ENCODE measurements at places on chromosomes 12 and 14.

GRCh38 chr12:74983917-74984316 is 225.7 kb downstream of the KCNC2 start:
- no peak for DNase-seq

DNA sequence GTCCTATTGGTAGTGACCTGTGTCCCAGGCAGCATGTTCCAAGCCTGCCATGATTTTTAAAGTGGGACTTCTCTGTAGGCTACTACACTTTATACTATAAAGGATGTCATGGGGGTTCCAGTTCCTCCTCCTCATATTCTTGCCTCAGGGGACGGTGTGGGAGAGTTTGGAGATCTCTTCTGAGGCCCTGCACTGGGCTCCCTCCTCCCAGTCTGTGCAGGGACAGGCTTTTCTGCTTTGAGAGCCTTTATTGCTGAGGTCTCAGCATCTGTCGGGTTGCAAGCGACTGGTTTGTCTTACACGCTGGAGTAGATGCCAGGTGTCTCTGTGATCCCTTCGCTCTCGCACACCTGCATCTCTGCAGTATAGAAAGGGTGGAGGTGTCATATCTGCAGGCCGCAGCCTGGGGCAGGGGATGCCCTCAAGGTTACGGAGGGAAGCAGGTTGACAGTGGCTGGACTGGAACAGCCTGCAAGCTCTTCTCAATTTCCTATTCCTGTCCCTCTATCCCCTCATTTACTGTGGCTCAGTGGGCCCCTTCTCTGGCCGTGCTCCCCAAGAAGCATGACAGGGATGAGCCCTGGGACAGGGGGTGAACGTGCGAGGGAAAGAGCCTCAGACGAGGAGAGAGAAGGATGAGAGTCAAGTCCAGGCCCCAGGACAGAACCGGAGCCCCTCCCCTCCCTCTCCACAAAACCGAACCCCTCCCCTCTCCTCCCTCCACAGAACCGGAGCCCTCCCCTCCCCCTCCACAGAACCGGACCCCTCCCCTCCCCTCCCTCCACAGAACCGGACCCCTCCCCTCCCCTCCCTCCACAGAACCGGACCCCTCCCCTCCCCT is 51.3 kb downstream of the SLC6A12 start:
- DNase-seq, result no peak

GRCh38 chr14:74619672-74620131 is 7.7 kb upstream of the LTBP2 start:
- no peak for DNase-seq

DNA sequence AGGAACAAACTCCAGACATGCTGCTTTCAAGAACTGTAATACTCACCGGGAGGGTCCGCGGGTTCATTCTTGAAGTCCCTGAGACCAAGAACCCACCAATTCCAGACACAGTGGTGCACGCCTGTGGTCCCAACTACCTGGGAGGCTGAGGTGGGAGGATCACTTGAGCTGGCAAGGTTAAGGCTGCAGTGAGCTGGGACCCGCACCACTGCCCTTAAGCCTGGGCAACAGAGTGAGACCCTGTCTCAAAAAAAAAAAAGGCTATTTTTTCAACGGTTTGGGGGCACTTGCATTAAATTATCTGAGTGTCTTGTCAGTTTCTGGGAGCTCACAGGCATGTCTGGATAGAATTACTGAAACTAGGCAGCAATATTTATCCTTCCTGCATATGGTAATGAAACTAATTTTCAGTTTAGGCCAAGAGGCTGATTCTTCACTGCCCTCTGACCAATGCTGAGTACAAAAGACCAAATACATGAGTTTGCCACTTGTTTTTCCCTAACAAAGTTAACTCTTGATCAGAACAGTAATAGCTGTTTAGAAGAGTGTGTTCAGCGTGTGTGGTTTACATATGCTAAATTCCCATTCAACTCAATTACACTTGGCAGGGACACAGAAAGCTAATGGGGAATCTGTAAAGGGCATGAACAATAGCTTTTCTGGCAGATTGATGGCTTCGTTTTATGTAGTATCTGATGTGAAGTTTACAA is 65.8 kb upstream of the RASSF3 start:
- DNase-seq, result no peak

- peak; percentile 48 for DNase-seq
Observed at GRCh38 chr12:124566997-124567672, at the start of gene NCOR2. TSS of gene NCOR2 (minus strand) at chr12:124567612. CDS start at chr12:124495251, 72,361 bp downstream.

GRCh38 chr12:53052419-53053217 is 2.8 kb downstream of the TNS2 start:
- DNase-seq, result no peak

DNA sequence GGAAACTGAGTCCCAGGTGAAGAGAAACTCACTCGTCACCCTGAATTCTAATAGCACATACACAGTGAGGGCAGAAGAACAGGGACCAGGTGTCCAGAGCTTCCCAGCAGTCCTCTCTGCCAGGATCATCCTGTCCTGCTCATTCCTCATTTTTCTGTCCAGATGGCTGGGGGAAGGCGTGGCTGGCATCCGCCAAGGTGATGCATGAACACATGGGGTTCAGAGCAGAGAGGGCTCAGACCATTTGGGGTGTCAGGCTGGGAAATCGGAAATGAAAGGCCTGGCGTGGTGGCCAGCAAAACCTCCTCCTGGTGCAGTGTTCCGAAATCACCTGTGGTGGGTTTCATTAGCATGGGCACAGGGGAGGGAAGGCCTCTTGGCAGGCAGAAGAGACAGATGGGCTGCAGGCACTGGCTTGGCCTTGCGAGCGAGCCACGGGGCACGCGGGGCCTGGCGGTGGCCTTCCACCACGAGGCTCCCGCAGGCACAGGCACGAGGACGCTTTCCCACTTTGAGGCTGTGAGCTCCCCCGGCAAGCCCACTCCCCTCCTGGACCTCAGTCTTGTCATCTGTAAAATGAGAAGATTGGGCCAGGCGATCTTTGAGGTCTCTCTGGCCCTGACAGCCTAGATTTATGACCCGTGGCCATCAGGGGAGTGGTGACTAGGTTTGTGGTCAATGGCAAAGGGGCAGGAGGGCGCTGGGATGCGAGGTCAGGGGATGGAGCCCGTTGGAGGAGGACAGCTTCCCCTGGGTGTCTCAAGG is 68.5 kb downstream of the TSPAN9 start:
- no peak for DNase-seq

GRCh38 chr12:85642288-85642687 is 193.9 kb downstream of the RASSF9 start:
- no peak for DNase-seq

DNA sequence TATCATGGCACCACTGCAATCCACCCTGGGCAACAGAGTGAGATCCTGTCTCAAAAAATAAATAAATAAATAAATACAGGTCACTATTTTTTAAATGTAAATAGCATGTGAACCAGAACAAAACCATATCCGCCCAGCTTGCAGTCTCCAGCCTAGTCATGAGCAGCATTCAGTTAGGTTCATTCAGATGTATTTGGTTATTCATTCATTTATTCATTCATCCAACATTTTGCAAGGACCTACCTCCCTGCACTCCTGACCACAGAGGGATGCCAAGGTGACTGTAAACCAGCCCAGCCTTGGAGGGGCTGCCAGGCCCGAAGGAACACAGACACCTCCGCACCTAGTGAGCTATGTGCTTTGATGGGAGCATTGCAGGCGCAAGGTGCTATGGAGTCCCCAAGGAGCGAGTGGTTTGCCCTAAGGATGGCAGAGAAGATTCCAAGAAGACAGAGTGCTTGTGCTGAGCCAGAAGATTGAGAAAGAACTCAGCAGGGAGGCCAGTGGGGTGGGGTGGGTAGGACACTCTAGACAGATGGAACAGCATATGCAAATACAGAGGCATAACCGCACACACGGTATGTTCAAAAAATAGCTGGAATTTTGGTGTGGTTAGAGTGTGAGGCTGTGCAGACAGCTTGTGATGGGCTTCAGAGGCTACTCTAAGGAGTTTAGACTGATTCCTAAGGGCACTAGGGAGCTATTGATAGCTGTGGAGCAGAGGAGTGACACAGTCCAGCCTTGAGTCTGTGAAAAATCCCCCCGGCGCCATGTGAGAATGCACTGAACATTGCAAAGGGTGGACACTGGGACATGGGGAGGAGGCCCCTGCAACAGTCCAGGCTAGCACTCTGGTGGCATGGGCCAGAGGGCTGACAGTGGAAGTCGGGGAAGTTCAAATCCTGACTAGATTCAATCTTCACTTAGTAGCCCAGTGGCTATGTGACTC is 11.7 kb downstream of the DTX1 start:
- DNase-seq, result no peak

- DNase-seq, result no peak
Observed at GRCh38 chr12:93323625-93324329, 53.9 kb upstream of the NUDT4 start.

- DNase-seq, result no peak
Observed at GRCh38 chr12:86148071-86148470, 108.1 kb downstream of the MGAT4C start.

DNA sequence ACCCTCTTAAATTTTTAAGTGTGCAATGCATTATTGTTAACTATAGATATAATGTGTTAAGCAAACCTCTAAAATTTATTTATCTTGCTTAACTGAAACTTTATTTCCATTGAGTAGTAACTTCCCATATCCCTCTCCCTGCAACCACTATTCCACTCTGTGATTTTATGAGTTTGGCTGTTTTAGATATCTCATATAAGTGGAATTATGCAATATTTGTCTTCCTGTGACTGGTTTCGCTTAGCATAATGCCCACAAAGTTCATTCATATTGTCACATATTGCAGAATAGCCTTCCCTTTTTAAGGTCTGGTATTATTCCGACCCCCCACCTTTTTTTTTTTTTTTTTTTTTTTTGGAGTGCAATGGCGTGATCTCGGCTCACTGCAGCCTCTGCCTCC is 247.6 kb downstream of the EMP1 start:
- DNase-seq, result no peak

GRCh38 chr14:73149753-73150152 is 13.4 kb downstream of the PSEN1 start:
- no peak for DNase-seq

DNA sequence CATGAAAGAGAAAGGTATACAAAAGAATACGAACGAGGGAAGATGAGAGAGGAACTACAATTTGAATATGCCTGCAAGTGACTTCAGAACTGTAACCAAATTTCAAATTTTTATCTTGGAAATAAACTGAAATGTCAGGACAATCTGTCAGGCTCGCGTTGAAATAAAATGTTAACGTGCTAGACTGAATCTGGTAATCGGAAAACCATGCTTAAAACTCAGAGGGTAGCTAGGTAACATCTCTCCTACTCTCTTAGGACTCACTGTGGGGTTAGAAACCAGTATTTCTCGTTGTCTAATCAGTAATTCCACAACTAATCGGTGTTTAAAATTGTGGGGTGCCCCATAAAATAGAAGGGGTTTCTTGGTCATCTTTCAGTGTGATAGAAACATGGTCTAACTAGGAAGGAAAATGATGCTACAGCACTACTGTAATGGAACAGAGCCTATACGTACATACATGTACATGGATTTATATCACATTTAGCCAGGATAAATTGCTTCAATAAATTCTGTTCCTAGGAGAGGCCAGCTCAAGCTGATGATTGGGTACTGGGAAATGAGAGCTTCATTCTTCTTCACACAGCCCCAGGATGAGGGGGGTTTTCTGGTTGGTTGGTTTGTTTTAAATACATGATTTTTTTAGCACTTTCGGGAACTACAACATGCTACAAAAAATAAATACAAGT is 23.9 kb downstream of the ATF7 start:
- DNase-seq, result no peak

DNA sequence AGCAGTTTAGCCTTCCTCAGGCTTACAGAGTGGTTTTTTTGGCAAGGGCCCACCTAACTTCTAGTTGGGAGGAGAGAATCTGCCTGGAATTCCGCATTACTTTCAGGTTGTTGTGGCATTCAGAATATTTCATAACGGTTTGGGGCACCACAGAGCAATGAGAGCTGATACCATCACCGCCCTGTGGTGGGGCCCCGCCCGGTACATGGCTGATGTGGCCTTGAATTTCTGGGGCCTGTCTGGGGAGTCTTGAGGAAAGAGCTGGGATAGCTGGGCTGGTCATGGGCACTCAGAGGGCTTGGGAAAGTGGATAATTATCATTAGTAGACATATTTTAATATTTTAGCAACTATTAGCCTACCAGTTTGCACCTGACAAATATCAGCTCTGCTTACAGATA is 4.2 kb downstream of the TESPA1 start:
- peak; percentile 47 for DNase-seq

GRCh38 chr12:26830363-26830762 is 2.6 kb downstream of the ITPR2 start:
- no peak for DNase-seq

DNA sequence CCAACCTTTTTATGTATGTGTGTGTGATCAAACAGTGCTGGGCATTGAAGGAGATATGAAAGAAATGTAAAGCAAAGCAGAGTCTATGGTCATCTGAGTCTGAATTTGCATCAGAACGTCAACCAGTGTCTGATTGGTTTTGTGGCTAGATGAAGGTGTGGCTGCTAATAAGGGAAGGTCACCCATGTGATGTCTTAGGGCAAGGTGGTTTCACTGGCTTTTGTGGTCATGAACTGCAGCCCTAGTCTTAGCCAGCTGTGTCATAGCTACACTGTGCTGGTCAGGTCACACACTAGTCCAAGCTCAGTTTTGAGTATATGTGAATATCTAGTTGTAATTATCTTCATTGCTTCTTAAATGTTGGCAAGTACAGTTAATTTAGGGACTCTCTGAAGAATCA is 105.8 kb downstream of the TGFB3 start:
- DNase-seq, result no peak
